ENCODE measurements at places on chromosomes 7 and 10.

DNA sequence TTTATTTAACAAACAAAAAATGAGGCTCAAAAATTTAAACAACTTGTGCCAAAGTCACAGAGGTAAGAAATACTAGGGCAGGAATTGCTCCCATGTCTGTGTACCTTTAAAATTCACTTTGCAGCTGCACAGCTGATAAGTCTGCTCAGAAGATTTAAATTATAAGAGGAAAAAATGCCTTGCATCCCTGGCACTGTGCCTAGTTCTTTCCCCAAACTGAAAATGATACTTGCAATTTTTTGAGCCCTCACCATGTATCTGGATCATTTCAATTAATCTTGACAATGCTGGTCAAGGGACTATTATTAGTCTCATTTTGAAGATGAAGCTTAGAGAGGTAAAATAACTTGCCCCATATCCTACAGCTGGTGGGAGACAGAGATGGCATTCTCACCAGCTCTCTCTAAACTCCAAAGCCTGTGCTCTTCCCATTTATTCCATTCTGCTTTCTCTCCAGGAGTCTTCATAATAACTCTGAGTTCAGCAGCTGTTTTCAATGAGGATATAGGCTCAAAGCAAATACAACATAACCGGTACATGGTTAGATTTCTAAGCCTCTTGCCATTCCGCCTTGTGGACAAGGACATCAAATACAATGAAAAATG lies 350.5 kb upstream of the LRRTM3 start:
- DNase-seq, result no peak

DNA sequence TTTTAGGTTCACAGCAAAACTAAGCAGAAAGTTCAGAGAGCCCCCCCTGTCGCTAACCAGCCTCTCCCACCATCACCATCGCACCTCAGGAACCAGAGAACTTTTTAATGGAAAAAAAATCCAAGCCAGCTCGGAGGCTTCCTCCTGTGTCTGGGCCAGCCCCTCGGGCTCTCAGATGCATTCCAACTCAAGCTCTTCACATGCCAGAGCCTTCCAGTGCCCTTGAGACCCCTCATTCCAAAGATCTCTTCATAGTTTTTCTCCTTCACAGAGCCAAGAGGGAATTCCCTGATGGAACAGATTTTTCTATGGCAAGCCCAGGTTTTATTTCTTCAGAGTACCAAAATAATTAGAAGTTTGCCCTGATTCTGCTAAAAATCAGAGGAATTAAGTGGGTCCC lies 153.4 kb upstream of the LANCL2 start:
- no peak for DNase-seq

GRCh38 chr7:96558530-96558929 lies 151.1 kb downstream of the SEM1 start:
- no peak for DNase-seq

DNA sequence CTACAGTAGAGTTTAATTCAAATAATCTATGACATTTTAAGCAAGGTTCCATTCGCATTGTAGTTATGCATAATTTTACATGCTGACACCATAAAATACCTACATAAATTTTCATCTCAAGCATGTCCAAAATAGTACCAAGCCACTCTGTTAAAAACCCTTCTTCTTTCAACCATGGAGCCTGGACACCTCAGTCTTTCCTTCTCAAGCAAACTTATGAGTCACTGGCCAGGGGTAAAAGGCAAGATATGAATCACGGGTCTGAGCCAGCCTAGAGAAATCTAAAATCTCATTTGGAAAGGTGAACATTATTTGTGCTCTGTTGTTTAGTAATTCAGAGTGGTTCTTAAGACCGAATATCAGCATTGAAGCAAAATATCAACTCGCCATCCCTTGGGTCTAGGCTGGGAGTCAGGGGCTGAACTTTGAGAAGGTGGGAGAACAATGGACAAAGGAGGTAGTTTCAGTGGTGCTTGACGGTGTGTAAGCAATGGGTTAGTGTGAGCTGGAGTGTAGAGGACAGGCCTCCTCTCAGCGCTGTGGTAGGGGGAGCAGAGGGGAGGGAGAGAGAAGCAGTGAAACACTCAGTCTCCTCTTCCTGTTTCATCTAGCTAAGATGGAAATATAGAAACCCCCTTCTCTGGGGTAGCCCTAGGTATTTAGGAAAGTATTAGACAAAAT lies 19.1 kb upstream of the GPAM start:
- DNase-seq, result peak; percentile 32

DNA sequence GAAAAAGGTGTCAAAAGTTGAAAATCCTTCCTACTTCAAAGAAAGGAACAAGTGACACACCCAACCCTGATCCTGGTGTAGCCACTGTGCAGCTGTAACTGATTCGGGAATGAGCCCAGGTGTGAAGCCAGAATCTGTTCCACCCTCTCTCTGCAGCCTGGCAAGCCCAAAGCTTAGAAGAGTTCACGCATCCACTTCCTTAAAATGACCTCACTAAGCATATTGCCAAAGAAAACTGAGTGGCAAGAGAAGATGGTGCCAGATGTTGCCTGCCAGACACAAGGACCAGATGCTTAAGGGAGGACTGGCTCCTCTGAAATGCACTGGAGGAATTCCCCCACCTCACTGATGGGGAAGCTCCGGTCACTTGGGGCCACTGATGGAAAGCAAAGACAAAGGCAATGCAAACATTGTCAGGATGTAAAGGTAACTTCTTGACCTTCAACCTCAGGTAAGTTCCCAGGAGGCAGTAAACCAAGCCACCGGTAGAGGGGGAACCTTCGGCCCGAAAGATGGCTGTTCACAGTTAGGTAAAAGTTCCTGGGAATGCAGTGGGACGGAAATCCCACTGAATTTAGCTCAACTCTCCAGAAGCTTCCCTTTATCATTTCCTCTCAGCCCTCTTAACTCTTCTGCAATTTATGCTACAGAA lies 554.9 kb downstream of the KCNMA1 start:
- DNase-seq, result no peak

GRCh38 chr7:22183522-22184280 lies 173.3 kb downstream of the RAPGEF5 start:
- DNase-seq, result no peak

- DNase-seq, result no peak
Measured at GRCh38 chr7:106765727-106766355, 99.2 kb upstream of the PIK3CG start.

GRCh38 chr7:149444287-149444686 lies 16.6 kb downstream of the ZNF777 start:
- DNase-seq, result no peak

DNA sequence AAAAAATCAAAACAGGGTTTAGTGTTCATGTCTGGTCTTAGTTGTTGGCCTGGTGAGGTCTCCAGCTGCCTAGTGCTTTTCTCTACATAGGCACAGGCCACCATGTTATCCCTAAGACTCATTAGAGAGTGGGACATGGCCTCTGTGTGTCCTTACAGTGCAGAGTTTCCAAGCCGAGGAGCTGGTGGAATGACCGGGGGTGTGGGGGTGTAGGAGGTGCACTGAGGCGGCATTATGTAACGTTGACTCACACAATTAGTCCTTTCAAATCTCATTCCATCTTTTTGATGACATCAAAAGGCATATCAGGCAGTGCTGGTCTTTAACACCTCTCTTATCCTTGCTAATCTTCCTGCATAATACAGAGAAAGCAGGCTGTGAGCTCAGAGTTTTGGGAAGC lies 71.3 kb downstream of the MTPN start:
- DNase-seq, result no peak

GRCh38 chr10:49225218-49225876 lies 37.2 kb upstream of the TMEM273 start:
- no peak for DNase-seq

- DNase-seq, result no peak
Measured at GRCh38 chr7:6422926-6423632, 24.7 kb downstream of the DAGLB start.

DNA sequence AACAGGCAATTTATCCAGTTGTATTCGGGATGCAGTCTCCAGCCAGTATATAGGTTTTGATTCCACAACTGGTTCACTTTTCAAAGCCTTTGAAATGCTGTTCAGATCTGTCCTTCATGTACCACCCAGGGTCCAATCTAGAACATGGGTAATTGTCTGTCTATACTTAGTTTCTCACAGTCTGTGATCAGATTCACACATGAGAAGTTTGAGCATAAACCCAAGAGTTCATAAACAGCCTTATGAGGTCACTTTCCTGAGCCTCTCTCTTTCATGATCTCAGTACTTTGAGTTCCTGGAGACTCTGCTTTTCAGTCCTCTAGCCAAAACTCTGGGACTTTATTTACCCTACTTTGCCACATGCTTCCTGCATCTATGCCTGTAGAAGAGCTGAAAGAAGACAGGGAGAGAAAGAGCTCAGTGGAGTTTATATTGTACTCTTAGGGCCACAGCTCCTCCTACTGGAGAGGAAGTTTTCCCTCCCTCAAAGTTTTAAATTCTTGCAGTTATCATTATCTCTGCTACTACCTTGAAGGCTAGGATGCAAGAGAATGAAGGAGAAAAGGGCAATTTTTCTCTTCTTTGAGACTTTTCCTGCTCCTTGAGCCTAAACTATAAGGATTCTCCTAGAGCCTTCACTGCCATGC lies 172.0 kb downstream of the ZEB1 start:
- DNase-seq, result peak; percentile 20

All from epithelial cell of proximal tubule (primary cell).